ENCODE measurements at places on chromosomes 13 and 19. TPM values are rescaled to one million over a fixed set of nuclear protein-coding genes. Genes with fewer than 3 reads are reported as not detected.

DNA sequence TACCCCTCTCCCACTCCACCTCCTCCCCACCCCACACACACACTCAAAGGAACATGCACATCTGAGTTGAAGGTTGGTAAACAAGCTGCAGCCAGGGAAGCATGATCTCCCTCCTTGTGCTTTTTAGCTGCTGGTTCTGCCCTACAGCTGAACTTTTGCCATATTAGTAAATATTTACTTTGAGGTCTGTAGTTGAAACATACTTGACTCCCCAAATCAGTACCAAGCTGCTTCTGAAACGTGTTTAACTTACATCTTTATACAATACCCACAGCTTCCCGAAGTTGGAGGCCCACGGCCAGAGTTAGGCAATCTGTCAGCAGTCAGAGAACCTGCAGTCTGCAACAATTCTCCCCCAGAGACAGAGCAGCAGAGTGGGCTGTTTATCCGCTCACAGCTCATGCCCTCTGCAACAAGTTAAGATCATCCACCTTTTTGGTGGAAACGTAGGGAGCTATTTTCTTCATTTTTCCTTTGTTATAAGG, 1.5 kb upstream of the PCDH20 start:
- DNase-seq = no peak

DNA sequence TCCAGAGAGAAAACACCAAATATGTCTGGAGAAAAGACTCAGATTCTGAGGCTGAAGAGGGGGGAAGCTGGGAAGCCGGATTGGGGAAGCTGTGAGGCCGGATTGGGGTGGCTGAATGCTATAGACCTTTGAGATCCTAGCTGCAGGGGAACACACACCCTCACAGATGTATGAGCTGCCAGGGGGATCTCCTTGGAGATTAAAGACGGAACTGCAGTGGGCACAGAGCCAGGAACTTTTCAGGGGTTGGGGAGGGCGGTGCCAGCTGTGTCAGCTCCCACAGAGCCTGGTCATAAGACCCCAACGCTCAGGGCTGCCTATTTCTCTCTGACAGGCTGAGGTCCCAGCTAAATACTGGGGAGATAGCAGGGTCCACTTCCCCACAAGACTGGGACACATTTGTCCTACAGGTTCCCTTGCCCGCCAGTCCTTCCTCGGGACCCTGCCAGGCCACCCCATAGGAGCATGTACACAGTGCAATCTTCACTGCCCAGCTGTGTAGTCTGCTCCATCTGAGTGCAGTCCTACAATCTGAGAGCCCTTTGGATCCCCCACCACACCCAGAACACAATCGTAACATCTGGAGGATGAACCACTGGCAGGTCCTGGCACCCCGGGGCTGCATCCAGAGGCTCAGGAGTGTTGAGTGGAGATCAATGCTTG, 1893.9 kb downstream of the PCDH9 start:
- DNase-seq = no peak

DNA sequence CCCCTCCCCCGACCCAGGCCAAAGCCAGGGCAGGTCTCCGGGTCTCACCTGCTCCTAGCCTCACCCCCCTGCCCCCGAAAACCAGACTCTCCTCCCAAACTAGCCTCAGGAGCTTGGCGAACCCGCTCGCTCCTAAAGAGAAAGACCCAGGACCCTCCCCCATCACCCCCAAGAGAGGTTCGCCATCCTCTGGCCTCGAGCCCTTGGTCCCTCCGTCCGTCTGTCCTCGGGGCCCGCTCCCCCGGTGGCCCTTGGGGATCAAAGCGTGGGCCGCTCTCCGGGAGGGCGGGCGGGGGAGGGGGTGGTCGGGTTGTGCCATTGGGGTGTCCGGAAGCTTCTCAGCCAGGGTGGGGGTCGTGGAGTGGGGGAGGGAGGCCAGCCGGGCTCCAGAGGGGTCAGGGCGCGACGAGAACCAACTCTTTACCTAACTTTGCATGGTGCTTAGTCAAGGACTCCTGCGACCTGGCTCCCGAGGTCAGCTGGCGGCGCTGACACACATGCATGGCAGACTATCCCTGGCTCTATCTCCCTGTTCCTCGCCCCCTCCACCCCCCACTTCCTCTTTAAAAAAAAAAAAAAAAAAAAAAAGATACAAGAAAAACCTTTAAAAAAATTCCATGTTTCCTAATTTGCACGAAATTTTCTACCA, 15.6 kb downstream of the SMIM24 start:
- DNase-seq = no peak

- no peak for DNase-seq
These were observed 7.5 kb upstream of the NFIX start for GRCh38 chr19:12987781-12988180.

DNA sequence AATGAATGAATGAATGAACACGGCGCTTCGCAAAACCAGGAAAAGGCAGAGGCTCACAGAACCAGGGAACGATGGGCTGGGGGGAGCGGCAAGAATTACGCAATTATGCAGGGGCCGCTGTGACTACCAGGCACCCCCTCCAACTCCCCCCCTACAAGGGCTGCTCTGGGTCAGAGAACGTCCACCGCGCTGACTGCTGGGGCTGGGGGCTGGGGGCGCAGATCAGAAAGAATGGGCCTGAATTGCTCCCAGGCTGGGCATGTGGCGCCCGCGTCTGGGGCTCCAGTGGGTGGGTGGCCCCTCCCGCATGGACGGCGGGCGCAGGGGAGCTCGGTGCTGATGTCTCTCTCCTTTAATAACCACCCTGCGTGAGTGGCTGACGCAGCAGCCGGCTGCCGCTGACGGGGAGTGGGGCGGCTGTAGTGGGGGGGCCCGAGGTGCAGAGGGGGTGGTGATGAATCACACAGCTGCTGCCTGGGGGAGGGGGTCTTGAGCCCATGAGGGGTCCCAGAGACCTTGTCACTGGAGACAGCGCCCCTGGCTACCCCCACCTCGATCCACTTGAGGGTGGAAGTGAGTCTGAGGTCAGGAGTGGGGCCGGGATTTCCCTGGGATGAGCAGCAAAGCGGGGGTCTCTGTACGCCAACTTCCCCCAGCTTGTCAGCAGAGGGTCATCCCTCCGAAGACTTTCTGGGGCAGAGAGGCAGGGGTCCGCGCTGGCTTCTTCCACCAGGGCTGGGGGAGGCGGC, 1.5 kb upstream of the CIRBP start:
- no peak for DNase-seq

DNA sequence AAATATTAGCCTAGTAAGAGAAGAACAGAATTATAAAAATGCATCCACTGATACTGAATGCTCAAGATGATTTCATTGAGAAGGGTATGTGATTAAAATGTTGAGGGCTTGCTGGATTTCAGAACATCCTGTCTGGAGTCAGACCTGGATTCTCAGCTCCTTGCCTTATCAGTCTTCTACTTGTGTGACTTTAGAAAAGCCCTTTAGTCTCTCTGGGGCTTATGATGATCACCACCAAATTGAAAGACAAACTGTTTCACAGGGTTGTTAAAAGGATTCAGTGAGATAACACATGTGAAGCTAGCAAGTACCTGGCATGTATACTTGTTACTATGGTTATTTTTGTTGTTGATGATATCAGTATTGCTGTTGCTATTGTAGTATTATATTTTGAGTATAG, 118.4 kb downstream of the GPC6 start:
- no peak for DNase-seq

GRCh38 chr13:21326155-21327031, 132.7 kb downstream of the ZDHHC20 start:
- no peak for DNase-seq

GRCh38 chr13:98848746-98849145, 96.3 kb upstream of the SLC15A1 start:
- DNase-seq = no peak

GRCh38 chr13:32530841-32531253, 7.7 kb downstream of the N4BP2L2 start:
- no peak for DNase-seq

DNA sequence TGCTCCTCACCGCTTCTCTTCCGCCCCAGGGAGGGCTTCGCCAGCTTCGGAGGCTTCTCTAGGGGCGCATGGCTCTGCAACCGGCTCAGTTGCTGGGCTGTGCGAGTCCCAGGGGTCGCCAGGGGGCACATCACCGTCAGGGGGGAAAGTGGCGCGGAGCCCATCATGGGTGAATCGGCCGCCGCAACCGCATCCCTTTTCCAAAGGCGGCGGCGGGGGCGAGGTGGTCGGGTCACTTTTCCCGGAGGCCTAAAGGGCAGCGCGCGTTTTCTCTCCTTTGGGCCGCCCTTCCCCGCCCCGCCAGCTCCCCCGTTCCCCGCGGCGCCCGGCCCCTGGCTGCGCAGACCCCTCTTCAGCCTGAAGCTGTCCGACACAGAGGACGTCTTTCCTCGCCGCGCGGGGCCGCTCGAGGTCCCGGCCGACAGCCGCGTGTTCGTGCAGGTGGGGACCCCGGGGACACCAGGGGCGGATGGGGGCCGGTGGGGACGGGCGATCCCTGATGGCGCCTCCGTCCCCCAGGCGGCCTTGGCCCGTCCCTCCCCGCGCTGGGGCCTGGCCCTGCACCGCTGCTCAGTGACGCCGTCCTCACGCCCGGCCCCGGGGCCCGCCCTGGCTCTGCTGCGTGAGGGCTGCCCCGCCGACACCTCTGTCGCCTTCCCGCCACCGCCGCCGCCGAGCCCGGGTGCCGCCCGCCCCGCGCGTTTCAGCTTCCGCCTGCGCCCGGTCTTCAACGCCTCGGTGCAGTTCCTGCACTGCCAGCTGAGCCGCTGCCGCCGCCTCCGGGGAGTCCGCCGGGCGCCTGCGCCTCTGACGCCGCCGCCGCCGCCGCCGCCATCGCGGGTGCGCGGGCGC, 1.7 kb downstream of the TGFBR3L start:
- DNase-seq = no peak

- DNase-seq = no peak
These were observed 440.5 kb upstream of the SGCG start for GRCh38 chr13:22740264-22740663.

DNA sequence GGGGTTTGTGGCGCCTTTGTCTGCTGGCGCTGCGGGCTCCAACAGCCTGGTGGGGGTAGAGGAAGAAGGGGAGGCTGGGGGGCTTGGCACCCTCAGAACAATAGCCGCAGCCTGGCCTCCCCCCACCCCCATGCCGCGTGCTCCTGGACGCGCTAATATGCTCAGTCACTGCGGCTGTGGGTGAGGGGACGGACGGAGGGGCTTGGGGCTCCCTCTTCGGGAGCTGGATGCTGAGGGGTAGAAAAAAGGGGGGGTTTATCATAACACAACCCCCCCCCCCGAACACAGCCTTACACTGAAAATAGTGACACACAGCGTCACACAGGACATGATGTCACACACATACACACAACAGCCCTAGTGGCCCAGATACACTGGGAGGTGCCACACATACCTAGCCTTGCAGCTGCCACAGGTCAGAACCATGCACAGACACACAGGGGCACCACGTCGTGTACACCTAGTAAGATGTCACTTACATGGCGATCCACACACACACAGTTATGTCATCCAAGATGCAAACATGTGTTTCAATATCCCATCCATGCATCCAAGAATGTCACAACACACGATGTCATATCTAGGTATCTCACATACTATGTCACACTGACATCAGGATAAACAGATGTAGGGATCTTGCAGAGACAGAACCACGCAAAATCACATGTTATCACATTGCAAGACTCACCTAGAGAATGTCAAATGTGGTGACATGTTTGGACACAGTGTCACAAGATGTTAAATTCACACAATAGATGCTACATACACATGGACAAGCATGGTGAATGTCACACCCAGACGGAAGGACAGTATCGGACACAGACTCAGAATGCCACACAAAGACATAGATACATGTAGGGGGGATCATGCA, 806 bp downstream of the MAST1 start:
- DNase-seq = no peak

DNA sequence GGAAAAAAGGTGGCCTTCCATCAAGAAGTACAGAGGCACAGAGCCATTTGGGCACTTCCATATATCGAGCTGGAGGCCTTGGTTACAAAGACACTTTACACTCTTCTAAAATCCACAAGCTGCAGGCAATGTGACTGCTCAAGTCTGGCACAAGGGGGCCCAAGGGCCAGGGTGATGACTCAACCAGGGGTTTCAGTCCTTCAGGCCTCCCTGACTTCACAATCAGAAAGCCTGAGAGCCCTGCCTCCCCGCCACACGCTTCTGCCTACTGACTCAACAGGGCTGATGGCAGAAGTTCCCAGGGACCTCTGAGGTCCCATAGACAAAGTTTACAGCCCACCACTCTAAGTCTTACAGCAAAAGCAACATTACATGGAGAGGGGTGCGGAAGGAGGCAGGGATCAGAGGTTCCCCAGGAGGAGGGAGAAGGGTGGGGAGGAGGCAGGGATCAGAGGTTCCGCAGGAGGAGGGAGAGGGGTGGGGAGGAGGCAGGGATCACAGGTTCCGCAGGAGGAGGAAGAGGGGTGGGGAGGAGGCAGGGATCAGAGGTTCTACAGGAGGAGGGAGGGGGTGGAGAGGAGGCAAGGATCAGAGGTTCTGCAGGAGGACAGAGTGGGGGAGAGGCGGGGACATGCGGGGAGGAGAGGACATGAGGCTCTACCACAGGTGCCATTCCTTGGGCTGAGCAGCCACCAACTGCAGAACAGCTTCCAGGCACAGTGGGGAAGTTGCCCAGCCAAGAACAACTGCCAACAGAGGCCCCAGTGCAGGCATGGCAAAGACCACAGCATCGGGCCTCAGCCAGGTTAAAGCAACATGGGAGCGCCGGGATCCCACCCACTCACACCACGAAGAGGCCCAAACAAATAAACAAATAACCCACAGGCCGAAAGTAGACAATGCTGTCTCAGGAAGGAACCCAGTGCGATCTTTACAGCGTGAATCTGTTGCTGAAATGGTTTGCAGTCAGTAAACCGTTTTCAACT, 52.0 kb downstream of the SLC7A1 start:
- DNase-seq = no peak

- DNase-seq = peak; percentile 83
These were observed 906 bp downstream of the ANKLE1 start for GRCh38 chr19:17282488-17283125.

DNA sequence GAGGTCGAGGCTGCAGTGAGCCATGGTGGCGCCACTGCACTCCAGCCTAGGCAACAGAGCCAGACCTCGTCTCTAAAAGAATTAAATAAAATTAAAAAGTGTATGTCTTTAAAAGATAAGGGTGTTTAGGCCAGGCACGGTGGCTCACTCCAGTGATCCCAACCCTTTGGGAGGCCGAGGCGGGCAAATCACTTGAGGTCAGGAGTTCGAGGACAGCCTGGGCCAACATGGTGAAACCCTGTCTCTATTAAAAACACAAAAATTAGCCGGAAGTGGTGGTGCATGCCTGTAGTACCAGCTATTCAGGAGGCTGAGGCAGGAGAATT, 7.5 kb upstream of the SDHAF1 start:
- no peak for DNase-seq

GSX1 gene
- 0.41 TPM for total RNA-seq

PRR36 gene
- total RNA-seq = 2.9 TPM

ZFP14 gene
- 65.6 TPM for total RNA-seq

FAM216B gene
- 0.41 TPM for total RNA-seq

EDNRB gene
- total RNA-seq = 26.5 TPM

GPC6 gene
- total RNA-seq = 9.0 TPM

FGF9 gene
- 12.2 TPM for total RNA-seq

All from frontal cortex (tissue), 4 donors.